ENCODE measurements at places on chromosomes 4 and X.

DNA sequence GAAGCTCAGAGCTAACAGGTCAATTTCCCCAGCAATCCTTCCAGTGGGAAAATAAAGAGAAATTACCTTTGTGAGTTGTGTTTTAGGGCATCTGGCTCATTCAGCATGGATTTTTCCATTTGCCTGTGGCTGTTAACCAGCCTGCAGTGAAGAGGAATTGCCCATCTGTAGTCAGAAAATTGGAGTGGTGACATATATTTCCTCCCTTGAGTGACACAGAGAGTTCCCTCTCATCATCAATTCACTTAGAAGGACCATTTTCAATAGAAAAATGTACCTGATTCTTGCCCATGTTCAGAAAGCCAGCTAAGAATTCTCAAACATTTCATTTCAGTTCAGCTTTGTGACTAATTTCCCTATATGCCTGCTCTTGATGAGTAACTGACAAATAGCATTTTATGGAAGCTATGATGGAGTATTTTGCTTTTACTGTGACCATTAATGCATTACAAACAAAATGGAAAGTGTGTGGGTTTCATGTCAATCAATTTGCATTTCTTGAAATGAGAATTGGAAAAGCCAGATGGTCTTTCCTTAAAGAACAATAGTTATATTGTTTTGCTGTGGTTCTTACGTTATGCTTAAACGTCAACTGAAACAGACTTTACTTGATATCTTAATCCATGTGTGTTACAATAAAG is 155.8 kb downstream of the NWD2 start:
- no peak for DNase-seq

- no peak for DNase-seq
These were observed 90.7 kb downstream of the LNX1 start for GRCh38 chr4:53500546-53500945.

DNA sequence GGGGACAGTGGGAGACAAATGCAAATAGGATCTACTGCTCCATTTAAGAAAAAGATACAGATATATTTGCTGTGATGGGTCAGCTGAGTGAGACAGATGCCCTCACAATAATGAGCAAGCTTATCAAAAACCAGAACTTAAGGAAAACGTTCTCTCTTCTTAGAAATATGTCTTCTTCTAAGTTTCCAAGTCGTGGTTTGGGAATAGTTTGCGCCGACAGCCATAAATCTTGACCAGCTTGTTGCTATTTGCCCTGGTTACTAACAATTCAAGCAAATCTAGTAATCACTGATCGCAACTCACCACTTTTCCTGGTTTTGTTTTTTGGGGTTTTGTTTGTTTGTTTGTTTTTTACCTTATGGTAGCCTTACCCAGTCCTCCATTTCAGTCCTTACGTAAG is 67.6 kb upstream of the GUCY1A1 start:
- DNase-seq: no peak

DNA sequence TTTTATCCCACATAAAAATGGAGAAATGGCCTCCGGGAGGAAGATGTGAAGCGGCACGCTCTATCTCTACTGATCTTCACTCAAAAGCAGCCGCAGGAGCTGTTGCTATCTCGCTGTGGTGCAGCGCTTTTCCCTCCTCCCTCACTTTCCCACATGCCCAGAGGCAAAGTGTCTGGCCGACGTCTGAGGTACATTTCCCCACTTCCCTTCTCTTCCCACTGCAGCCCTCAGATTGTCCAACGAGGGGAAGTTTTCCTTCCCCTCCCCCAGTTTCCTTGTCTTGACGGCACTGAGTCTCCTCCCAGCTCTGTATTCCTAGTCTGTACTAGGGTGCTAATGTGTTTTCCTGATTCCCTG is 660 bp upstream of the COL25A1 start:
- peak; percentile 40 for DNase-seq

GRCh38 chrX:11465648-11466411 is 172.6 kb downstream of the AMELX start:
- no peak for DNase-seq

- no peak for DNase-seq
These were observed 31.4 kb upstream of the SOWAHD start for GRCh38 chrX:119726900-119727555.

GRCh38 chrX:33726281-33727160 is 405.6 kb downstream of the FAM47A start:
- DNase-seq: no peak

GRCh38 chr4:13530823-13531624 is 13.3 kb downstream of the NKX3-2 start:
- DNase-seq: no peak

GRCh38 chr4:85968945-85969819 is 390.7 kb downstream of the MAPK10 start:
- DNase-seq: peak; percentile 83

DNA sequence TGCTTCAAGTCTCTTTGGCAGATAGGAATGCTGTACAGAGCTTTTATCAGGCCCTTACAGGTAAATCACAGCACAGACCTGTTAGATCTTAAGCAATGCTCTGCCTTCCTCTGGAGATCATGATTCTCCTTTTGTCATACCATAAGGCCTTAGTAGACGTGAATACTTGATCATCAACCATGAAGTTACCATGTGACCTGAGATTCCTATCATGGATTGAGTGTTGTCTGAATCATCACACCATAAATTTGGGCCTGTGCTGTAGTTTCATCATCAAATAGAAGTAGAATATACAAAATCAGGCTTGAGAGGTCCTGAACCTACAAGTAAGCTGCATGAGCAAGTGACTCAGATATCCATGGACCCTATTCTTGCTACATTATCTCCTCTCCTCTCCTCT is 466.8 kb upstream of the INTU start:
- DNase-seq: no peak

GRCh38 chr4:30718021-30718542 is 2.1 kb upstream of the PCDH7 start:
- DNase-seq: peak; percentile 39

DNA sequence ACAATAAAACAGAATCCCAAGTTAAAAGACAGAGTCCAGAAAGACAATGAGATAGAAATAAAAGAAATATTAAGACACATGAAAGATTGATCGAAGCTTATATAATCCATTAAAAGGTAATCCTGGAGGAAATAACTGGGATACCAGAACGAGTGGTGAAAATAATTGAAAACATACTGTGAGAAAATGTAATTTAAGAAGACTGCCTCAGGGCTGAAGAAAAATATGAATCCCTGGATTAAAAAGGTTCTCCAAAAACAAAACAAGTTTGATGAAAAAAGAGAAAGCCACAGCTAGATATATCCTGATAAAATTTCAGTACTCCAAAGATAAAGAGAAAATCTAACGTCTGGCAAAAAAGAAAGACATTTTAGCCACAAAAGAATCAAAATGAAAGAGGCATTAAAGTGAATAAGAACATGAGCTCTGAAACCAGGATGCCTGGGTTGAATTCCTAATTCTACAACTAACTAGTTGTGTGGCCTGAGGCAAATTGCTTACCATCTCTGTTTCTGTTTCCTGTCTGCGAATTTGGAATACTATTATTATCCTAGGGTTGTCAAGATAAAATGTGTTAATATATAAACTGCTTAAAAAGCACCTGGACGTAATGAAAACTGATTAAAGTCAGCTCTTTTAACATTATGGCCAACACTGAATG is 5.5 kb downstream of the DDX60L start:
- no peak for DNase-seq

DNA sequence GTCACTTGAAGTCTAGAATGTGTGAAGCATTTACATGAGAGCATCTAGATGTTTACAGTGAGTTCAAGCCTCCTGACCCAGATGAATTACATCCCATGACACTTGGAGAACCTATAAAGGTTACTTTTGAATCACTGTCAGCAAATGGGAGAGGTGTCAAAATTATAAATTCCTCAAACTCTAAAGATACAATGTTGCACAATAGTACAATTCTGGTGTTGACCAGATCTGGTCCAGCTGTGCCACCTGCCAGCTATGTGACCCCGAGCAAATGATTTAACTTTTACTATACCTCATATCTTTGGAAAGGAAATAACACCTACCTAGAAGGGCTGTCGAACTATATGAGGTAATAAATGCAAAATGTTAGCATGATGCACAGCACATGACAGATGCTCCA is 69.8 kb downstream of the JADE1 start:
- DNase-seq: no peak
